SJSA1 (cell line): ENCODE measurements at places on chromosomes 7 and 10. TPM values are rescaled to one million over a fixed set of nuclear protein-coding genes. Genes with fewer than 3 reads are reported as not detected.

FAM25A gene
- total RNA-seq = not detected in 2 replicates

PDE1C gene
- total RNA-seq = 0.11 TPM in 1 of 2 replicates, not detected in the other

CLDN4 gene
- total RNA-seq = 0.16 TPM in 1 of 2 replicates, not detected in the other

FANK1 gene
- total RNA-seq = 0.18 TPM in 1 of 2 replicates, not detected in the other
